ENCODE measurements at places on chromosomes 2 and 18.

GRCh38 chr18:30991397-30991796 is 51.1 kb downstream of the DSC3 start:
- no peak for DNase-seq

DNA sequence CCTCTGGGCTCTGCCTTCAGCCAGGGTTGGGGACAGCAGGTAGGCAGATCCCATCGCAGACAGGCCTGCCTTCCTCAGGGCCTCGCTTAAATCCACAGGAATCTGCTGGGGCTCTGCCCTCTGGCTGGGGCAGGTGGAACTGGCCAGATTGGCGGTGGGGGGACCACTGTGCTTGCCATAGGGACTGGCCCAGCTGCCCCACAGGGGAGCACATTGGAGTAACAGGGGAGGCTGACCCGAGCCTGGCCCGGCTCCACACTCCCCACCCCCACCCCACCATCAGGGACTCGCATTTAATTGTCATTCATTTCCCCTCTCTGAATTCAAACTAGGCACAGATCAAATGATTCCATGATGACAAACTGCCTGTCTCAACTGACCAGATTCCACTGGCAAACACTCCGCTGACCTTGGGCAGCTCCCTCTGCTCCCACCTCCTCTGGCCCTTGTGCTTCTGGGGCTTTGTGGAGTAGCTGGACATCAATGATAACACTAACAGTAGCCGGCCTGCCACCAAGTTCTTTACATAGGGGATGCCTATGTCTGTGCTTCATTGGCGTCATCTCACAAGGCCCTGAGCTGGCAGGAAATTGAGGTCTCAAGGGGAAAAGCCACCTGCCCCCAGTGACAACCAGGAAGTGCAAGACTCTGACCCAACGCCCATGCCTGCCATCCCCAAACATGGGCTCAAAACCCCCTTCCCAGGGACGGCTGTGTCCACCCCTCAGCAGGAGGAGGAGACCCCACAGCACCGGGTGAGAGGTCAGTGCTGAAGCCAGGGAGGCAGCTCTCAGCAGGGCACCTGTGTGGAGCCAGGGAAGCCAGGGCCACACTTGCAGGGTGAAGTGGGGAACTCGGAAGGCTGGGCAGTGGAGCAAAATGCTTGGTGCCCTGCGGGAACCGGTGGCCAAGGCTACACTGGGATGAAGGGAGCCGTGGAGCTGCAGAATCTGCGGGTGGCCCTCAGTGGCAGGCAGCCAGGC is 2.1 kb upstream of the B3GNT7 start:
- DNase-seq = no peak

DNA sequence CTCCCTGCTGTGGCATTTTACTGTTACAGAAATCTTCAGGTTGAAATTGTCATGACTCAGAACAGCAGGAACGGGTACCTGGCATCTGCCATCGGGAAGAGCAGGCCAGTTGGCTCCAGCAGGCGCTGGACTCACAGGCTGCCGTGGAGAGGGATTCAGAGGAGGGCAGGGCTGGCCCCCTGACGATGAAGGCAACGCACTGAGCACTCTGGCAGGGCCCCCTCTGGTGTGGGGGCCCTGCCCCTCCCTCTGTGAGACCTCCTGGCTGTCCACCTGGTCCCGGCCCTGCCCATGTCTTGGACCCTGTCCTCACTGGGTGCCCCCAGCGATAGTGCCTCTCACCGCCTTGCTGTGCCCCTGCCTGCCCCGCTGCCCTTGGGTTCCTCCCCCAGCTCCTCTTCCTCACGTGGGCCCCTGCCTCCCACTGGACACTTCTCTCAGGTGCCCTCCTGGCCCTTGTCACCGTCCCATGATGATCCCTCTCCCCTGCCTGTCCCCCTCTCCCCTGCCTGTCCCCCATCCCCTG is 23.3 kb upstream of the ALLC start:
- DNase-seq = no peak

DNA sequence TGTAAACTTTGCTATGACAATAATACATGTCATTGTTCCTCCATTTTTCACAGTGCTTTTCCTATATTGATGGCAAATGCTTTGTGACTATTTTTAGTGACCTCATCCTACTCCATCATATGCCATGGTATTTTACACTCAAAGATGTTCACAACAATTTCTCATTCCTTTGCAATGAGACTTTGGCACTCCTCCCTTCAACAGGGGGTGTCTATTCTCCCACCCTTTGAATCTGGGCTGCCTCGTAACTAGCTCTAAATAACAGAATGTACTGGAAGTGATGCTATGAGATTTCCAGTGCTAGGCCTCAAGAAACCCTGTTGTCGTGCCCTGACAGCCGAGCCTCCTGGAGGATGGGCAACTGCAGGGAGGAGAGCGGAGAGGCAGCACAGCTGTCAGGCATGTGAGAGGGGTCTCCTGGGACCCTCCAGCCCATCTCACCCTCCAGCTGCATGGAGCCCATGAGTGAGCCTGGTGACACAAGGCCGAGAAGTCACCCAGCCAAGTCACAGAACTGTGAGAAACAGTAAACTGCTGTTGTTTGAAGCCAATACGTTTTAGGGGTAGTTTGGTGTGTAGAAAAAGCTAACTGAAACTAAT is 103.1 kb upstream of the APCDD1 start:
- no peak for DNase-seq

DNA sequence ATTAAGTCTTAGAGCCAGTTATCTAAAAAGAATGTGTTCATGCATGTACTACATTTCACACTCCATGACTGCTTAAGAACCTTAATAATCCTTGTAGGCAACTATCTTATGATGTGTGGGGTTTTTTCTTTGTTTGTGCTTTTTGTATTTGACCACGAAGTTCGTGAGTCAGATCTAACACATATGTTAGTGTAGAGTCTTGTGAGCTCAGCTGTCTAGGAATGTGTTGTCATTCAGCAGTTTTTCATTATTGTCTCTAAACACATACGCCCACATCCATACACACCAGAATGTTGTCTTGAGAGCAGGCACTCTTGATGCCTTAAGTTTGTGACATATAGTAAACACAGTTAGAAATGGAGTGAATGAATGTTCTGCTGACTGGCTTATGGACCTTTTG is 38.4 kb downstream of the CAB39 start:
- peak; percentile 68 for DNase-seq

- DNase-seq = no peak
Measured at GRCh38 chr2:30422444-30423040, 24.5 kb upstream of the LCLAT1 start.

DNA sequence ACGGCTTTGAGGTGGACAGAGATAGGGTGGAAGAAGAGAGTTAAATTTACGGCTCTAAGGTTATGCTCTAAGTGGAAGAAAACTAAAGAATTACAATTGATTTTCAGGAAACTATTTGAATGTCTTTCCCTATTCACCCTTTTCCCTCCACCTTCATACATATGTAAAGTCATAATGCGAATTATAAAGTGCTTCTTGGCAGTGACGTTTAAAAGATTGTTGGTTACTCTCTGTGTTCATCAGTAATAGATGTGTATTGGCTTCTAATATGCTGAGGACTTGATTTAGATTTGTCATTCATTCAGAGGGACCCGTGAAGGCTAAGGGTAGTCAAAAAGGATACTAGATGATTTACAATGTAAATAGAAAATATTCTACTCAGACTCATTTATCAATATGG is 63.9 kb downstream of the ARHGAP28 start:
- no peak for DNase-seq

DNA sequence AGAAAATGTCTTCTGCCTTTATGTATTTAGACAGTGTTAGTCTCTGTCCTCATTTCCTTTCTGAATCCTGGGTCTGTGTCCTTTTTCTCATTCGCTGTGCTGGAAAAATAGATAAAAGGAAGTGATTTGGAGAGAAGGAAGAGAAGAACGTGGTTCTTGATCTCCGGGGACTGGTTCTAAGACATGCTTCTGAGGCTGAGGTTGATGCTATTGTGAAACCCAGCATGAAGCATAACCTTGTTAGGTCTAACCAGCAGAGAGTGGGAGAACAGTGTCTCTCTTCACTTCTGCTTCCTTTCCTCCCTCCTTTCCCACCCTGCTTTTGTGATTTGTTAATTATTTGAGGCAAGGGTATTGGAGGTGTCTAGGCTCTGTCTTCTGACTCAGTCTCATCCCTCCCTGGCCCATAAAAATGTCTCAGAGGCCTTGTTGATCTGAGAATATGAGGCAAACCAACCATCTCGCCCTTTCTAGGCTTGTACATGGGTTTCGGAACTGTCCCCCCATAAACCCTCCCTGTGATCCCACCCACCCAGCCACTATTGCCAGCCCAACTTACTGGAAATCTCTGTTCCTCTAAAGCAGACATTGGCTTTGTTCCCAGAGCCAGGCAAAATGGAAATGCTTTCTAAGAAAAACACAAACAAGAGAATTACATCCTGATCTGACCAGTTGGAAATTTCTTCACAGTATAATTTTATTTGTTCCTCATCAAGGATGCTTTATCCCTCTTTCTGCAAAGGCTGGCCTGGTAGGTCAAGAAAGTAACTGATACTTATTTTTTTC is 360.6 kb upstream of the TNP1 start:
- no peak for DNase-seq

- no peak for DNase-seq
Measured at GRCh38 chr2:60252581-60253150, 300.8 kb downstream of the BCL11A start.

DNA sequence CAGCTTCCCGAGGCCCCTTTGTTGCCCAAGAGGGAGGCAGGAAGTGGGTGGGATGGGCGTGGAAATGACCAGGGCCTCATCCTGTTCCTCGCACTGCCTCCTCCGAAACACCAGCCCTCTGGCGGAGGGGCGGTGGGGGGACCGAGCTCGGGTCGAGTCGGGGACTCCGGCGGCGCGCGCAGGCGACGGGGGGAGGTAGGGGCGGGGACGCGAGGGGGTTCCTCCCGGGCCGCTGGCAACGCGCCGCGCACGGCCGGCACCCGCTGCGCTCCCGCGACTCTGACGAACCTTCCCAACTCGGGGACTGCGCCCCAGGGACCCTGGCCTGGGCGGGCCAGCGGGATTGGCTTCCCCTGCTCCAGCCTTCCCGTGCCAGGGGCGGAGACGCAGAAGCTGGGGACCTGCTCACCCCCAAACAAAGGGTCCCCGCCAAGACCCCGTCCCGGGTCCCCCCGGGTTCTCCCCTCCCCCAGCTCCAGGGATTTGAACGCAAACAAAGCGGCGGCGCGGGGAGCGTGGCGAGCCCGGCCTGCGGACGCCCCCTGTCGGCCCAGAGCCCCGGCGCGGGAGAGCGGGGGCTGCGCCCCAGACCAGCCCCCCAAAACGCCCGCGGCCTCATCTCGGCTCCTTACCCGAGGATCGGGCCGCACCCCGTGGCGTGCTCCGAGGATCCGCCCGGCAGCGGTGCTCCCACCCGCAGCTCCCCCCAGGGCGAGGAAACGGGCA is 1.2 kb downstream of the SEMA4C start:
- DNase-seq = peak; percentile 94

- DNase-seq = no peak
Measured at GRCh38 chr2:224029876-224030275, 9.2 kb downstream of the SERPINE2 start.

DNA sequence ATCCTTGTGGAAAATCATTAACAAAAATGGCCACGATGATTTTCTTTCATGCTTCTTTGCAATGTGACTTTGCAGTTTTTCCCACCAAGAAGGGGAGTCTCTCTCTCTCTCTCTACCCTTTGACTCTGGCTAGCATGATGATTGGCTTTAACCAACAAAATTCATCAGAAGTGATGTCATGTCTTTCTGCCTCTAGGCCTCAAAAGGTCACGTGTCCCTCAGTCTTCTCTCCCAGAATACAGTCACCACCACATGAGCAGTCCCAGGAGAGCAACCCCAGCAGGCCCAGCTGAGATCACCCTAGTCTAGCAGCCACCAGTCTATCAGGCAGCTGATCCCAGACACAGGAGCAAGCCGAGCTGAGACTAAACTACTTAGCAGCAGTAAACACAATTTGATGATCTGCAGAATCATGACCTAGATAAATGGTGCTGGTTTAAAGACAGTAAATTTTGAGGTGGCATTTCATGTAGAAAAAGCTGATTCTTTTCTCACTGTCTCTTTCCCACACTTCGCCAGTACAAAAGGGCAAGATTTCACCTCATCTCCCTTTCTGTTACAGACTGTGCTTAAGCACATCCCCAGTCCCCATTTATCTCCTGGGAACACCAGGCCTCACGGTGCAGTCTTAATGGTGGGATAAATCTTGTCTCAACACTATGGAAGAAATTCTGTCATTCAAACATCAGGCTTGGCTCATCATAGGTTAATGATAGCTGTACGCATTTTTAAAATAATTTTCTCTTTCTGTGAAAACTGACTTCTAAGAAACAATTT is 132.7 kb downstream of the SCG2 start:
- DNase-seq = peak; percentile 51

- no peak for DNase-seq
Measured at GRCh38 chr2:234191819-234192407, 141.4 kb downstream of the SPP2 start.

GRCh38 chr2:100981011-100981410 is 21.1 kb upstream of the RPL31 start:
- no peak for DNase-seq

DNA sequence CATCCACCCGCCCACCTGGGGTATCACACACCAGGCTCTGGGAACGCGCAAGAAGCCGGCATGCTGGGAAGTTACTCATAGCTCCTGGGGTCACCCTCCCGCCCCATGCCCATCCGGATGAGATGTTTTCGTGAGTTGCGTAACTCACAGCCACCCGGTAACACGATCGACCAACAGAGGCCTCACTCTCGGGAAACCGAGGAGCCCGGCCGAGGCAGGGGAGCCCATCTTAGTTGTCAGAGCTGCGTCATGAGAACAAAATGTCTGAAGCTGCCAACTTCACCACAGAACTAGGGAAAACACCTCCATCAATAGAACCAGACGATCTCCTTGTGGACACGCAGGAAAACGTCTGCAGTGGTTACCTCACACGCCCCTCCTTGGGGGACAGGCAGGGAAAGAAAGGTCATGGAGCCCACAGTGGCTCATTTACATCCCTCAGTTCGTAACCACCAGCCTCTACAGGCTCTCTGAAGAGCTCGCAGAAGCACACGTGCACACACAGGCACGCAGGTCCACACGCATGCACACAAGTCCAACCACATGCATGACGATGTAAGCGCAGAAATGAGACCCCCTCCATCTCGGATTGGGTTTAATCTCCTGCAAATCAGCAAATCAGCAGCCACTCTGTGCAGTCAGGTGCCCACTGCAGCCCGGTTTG is 26.2 kb downstream of the ADI1 start:
- DNase-seq = peak; percentile 59

- no peak for DNase-seq
Measured at GRCh38 chr2:20210462-20210861, 14.5 kb downstream of the SDC1 start.

DNA sequence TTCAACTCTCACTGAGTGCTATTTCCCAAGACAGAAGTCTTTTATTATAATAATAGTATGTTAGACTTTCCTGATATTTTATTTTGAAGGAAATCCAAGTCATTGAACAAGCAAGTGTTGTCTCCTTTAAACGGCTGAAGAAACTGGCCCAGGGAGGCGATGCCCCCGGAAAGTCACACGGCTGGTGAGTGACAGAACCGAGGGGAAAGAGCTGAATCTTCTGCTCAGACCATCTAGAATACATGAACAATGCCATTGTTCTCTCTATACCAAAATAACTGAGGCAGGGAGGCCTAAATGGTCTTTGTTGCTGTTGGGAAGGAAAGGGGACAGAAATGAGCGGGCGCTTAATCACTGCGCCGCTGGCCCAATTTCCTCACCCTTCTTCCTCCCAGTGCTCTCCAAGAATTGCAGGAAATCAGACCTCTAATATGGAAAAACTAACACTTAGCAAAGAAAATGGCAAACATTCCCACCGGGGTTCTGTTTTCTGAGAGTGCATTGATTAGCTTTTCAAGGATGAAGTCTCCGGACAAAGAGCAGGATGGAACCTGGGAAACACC is 101.5 kb downstream of the KLF7 start:
- no peak for DNase-seq

Measured in HS-5 (cell line).